ENCODE measurements at places on chromosomes 1 and 21.
A peak's percentile ranks its signal among the peaks of the same experiment; 100 is the strongest.

DNA sequence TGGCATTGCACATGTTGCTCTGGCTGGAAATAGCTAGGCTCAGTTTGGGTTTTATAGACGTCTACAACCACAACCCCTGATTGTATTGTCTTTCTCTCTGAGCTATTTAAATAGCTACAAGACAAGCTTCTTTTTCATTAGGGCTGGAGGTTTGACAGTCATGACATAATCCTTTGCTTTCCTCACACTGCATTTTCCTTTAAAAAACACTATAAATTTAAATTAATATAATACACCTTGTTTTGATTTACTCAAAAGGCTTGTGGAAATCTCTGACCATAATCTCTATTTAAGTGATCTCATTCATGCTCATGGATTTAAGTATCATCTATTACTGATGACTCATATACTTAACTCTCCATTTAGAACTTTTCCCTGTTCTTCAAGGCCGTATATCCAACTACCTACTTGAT is 50.4 kb upstream of the PTGFR start:
- DNase-seq = no peak

GRCh38 chr1:219568733-219569132 is 44.2 kb downstream of the ZC3H11B start:
- DNase-seq = no peak

GRCh38 chr21:45892916-45893739 is 88.4 kb upstream of the COL6A1 start:
- DNase-seq = no peak

- DNase-seq = no peak
These were observed 24.1 kb downstream of the METTL13 start for GRCh38 chr1:171805395-171806115.

DNA sequence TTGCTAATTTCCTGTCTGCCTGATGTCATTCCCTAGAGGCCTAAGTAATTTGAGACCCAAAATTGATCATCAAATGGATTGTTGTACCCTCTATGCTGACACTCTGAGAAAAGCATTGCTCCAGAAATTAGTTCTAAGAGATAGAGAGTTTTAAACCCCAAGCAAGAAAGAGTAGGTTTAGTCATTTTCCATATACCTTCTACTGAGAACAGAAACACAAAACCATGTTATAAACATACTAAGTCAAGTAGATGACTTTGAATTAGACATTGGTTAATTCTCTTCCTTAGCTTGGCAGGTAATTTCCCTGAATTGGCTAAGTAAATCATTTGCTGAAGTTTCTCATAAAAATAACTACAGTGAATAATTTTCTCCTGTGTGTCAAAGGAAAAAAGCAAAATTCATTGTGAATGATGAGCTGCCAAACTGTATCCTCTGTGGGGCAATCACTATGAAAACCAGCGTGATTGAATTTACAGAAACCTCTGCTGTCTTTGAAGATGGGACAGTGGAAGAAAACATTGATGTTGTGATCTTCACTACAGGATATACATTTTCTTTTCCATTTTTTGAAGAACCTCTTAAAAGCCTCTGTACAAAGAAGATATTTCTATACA is 20.1 kb downstream of the FMO4 start:
- DNase-seq = no peak

- peak; percentile 26 for DNase-seq
These were observed 586.4 kb upstream of the ZRANB2 start for GRCh38 chr1:71667216-71667615.

GRCh38 chr1:235069577-235070563 is 58.8 kb downstream of the TOMM20 start:
- peak; percentile 62 for DNase-seq

GRCh38 chr1:25706146-25707089 is 89.8 kb downstream of the MAN1C1 start:
- DNase-seq = no peak

- peak; percentile 15 for DNase-seq
These were observed 16.0 kb upstream of the EPS15 start for GRCh38 chr1:51535006-51535592.

DNA sequence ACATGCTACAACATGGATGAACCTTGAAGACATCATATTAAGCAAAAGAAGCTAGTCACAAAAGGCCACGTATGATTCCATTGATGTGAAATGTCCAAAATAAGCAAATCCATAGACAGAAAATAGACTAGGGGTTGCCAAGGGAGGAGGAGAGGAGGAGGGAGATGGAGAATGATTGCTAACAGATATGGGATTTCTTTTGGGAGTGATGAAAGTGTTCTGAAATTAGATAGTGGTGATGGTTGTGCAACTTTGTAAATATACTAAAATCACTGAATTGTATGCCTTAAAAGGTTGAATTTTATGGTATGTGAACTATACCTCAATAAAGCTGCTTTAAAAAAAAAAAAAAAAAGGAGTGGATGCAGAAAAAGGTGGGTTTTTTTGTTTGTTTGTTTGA is 7.6 kb downstream of the CLSTN1 start:
- DNase-seq = no peak

GRCh38 chr1:17360272-17360956 is 11.6 kb upstream of the PADI6 start:
- DNase-seq = no peak

GRCh38 chr1:11523746-11524464 is 45.0 kb downstream of the DISP3 start:
- no peak for DNase-seq

GRCh38 chr1:119453021-119453420 is 38.1 kb downstream of the HSD3B2 start:
- no peak for DNase-seq

- no peak for DNase-seq
These were observed at the start of gene KIF26B for GRCh38 chr1:245154429-245155271. Gene KIF26B, plus strand, starts transcription at chr1:245154985. Its CDS starts 440 bp downstream, at chr1:245155425.

DNA sequence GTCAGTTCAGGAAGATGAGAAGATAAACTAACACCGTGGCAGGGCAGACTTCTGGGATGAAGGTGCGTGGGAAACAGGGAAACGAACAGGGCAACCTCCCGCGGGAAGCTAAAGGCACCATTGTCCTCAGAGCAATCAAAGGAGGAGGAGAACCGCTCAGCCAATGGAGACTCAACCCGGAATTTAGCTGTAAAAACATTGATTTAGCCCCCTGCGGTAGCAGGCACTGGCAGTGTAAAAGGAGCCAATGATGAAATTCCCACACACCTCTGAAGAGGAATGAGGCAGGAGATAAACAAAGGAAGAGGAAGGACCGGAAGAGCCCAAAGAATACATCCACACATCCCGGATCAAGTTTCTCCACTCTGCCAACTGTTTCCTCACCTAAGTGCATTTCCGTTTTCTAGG is 19.5 kb downstream of the HLCS start:
- DNase-seq = no peak

DNA sequence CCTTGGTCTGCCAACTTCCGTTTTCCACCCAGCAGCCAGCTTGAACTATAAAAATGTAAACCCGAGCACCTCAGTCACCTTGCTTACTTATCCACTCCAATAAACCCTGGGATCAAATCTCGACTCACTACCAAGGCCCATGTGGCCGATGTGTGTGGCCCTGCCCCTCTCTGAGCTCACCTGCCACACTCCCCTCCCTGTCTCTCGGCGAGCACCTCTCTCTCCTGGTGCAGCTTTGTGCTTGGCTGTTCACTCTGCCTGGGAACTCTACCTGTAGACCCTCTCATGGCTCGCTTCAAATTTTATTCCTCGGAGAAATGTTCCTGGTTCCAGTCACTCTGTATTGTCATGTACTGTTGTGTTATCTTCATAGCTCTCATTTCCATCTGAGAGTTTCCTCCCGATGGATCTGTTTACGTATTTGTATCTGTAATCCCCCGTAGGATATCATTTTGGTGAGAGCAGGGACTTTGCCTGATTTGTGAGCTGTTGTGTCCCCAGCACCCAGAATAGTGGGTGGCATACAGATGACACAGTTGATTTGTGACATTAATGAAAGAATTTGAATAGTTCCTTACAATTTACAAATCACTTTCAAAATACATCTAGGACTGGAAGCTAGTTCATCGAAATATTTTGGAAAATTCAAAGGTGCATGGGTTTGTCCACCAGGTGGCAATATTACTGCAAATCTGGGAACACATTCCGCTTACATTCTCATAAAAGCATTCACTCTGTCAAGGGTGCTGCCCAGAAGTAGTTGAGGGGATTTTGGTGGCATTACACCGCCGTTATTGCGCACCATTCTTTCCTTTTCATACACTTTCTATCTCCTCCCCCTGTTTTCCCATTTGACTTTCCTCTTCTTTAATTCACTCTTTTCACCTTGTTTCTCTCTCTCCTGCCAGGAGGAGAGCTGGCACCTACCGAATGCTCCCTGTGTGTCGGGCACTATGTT is 95.3 kb downstream of the ABCA4 start:
- peak; percentile 51 for DNase-seq

GRCh38 chr1:231715816-231716722 is 89.5 kb downstream of the DISC1 start:
- no peak for DNase-seq

DNA sequence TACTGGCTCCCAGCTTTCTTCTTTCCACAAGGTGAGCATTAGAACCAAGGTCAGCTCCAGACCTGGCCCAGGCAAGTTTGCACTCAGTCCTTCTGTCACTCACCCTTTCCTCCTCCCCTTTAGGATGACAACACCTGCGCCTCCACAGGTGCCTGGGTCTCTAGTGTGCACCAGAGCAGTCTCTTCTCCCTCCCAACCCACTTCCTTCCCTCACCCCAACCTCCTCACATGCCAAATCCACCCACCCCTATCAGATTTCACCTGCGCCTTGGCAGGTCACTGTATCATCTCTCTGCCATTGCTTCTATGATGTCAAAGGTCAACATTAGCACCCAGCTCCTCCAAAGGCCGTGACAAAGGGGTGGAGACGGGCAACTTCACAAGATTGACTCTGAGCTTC is 38.0 kb downstream of the LBR start:
- no peak for DNase-seq

DNA sequence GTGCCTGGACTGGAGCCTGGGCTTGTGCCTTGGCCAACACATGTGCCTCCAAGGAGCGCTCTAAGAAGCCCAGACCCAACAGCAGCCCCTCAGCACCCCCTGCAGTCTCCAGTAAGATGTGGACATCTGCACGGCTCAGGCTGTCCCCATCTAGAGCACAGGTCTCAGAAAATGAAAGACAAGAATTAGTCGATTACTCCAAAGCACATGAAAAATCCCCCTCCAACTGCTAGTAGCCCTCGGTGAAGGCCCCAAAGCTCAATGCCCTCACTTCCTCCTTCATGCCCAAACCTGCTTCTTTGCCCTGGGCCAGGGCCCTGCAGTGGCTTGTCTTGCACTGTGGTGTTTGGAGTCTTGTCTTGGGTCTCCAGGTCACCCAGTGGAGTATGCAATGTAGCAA is 21.9 kb upstream of the ERO1B start:
- no peak for DNase-seq

- DNase-seq = no peak
These were observed 3.5 kb downstream of the HAPLN2 start for GRCh38 chr1:156622581-156623297.

DNA sequence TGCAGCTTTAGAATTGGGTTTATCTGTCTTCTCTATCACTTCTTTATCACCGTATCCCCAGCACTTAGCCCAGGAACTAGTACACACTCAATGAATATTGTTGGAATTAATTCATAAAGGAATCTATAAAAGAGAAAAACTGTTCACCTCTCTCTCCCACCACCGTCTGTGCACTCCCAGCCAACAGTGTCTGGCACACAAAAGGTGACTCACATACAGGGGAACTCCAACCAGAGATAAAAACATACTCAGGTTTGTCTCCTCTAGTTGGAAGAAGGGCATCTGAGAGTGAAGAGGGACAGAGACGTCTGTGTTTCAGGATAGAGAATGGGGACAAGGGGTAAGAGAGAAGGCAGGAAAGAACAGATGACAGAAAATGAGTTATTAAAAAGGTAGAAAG is 10.0 kb downstream of the ITLN1 start:
- DNase-seq = no peak

- no peak for DNase-seq
These were observed 66.1 kb downstream of the ZNF644 start for GRCh38 chr1:90955769-90956168.

DNA sequence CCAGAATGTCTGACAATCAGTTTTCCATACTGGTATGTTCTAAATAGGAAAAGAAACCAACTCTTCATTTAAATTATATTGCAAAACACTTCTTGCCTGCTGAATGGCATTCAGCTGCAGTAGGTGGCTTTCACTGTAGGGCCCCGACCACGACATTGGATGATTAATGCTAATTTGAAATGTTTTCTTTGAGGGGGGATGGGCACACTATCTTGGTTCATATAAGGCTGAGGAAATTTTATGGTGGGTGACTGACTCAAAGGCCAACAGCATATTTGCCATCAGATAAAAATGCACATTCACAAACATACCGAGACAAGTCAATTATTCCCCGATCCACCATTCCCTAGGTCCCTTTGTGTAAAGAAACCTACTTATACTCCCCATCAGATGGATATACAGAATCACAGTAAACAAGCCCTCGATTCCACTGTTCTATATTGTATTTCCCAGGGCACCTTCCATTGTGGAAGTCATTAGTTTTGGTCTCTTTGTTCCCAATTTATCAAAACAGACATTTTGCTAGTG is 464.2 kb upstream of the DAB1 start:
- DNase-seq = no peak

- no peak for DNase-seq
These were observed 174.9 kb downstream of the ETS2 start for GRCh38 chr21:38980416-38981313.

GRCh38 chr1:112581586-112582192 is 37.3 kb downstream of the ST7L start:
- DNase-seq = no peak

DNA sequence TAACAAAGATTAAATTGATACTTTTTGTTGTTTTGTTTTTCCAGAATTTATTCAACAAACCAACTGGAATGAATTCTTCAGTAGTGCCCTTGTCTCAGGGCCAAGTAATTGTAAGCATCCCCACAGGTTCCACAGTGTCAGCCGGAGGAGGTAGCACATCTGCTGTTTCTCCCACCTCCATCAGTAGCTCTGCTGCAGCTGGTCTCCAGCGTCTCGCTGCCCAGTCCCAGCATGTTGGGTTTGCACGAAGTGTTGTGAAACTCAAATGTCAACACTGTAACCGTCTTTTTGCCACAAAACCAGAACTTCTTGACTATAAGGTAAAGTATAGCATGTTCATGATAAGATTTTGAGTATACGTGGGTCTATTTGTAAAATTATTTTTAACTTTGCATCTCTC is 118.5 kb downstream of the ZMYM4 start:
- DNase-seq = no peak

- no peak for DNase-seq
These were observed 52.2 kb upstream of the ARTN start for GRCh38 chr1:43881415-43881814.

- DNase-seq = no peak
These were observed 896.3 kb downstream of the TTLL7 start for GRCh38 chr1:83102630-83103071.

GRCh38 chr1:32895325-32896215 is 5.6 kb downstream of the TMEM54 start:
- no peak for DNase-seq

DNA sequence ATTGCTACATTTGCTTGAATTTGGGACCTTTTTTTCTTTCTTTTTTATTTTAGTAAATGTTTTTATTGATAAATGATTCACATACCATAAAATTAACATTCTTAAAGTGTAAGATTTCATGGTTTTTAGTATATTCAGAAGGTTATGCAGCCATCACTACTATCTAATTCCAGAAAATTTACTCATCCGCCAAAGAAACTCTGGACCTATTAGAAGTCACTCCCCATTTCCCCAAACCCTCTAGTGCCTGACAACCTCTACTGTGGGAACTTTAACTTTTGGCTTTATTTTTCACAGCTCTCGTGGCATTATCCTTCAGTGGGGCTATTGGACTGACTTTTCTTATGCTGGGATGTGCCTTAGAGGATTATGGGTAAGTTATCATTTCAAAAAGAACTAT is 4.5 kb downstream of the LEPR start:
- DNase-seq = no peak

GRCh38 chr1:186849271-186849671 is 20.5 kb downstream of the PLA2G4A start:
- peak; percentile 89 for DNase-seq

Measured in NCI-H460 (cell line).